ENCODE measurements at places on chromosomes 2 and 18.

GRCh38 chr2:9769171-9770005 lies 73.9 kb upstream of the TAF1B start:
- no peak for DNase-seq

DNA sequence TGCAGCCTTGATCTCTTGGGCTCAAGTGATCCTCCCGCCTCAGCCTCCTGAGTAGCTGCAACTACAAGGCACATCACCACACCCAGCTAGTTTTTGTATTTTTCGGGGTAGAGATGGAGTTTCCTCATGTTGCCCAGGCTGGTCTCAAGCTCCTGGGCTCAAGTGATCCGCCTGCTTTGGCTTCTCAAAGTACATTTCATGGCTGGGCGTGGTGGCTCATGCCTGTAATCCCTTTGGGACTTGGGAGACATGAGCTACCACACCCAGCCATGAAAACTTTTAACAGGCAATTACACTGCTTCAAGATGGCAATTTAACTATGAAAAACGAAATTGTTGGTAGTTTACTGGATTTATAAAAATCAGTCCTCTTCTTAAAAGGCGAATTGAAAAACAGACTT lies 69.7 kb downstream of the MEP1B start:
- no peak for DNase-seq

- DNase-seq, result no peak
Measured at GRCh38 chr2:38540580-38541286, 62.0 kb downstream of the HNRNPLL start.

DNA sequence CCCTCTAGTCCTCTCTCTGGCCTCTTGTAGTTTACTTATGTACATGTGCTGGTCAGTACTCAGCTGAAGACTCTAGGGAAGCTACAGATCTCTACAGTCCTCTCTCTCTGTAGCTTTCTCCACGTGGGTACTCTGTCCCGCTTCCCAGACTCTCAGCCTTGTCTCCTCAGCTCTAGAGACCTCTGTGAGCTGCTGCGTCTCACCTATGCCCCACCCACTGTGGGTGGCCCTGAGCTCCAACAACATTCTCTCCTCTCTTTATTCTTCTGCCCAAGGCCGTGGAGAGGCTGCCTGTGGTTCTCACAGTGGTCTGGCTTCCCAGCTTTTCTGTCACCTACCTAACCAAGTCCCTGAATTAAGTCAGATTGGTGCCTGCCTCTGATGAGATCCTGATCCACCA lies 33.4 kb downstream of the MFSD6 start:
- no peak for DNase-seq

GRCh38 chr2:239894276-239894675 lies 130.9 kb downstream of the NDUFA10 start:
- DNase-seq, result no peak

DNA sequence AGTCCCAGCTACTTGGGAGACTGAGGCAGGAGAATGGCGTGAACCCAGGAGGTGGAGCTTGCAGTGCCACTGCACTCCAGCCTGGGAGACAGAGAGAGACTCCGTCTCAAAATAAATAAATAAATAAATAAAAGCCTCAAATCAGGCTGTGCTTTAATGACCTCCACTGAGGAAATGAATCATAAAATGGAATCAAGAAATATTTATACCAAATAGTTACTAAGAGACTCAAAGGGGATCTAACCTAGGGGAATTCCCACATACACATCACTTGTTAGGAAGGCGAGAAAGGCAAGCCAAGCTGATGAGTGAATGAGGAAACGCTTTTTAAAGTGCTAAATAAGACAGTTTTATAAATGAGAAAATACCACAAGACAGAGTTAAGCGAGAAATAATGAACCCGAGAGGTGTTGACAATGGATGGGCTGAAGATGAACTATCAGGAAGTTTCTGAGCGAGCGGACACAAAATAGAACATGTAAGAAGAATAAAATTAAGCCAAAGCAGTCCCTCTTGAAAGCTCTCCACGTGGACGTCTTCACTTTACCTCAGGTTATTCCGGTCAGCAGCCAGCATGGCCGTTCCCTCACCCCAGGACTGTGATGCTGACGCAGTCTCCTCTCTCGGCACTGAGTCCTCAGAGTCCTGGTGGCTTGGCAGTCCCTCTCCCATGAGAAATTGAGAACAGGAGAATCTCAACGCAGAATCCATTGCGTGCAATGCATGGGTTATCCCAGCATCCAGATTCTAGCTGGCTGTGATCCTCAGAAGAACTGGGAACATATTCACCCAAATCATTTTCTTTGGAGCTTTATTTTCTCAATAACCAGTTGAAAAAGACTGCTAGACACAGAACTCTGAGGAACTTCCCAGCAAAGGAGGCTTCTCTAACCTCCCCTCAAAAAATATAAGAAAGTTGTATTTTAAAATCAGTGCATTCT lies 22.3 kb downstream of the PXDN start:
- no peak for DNase-seq

All from T-helper 9 cell (primary cell).